GM19239 (cell line): ENCODE measurements at places on chromosomes 1 and 21.
A peak's percentile ranks its signal among the peaks of the same experiment; 100 is the strongest.

- no peak for DNase-seq
These were observed 32.2 kb downstream of the PSEN2 start for GRCh38 chr1:226902601-226903000.

- DNase-seq, result no peak
These were observed 17.3 kb upstream of the THEMIS2 start for GRCh38 chr1:27855085-27855484.

DNA sequence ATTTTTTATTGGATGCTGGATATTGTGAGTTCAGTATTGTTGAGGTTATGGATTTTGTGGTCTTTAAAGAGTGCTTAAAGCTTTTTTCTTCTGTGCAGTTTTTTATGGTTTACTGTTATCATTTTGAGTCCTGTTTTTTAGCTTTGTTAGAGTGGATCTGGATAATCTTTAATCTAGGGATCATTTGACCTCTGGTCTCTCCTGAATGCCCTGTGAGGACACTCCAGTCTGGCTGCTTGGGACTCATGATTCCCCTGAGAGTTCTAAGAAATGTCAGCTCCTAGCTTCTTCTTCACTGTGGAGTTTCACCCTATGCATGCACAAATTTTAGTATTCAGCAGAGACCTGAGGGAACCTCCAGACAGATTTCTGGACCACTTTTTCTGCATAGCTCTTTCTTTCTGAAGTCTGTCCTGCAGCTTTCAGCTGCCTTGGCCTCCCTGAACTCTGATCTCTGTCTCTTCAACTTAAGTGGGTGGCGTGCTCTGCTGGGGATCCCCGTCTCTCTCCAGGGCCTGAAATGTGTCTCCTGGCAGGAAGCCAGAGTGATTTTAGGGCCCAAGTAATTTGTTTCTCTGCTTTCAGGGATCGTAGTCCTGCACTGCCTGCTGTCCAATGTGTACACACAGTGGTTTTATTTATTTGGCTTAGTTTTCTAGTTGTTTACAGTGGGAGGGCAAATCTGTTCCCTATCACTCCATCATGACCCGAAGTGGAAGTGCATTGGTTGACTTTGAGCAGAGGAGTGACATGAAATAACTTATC lies 14.7 kb downstream of the PEX14 start:
- DNase-seq, result no peak

DNA sequence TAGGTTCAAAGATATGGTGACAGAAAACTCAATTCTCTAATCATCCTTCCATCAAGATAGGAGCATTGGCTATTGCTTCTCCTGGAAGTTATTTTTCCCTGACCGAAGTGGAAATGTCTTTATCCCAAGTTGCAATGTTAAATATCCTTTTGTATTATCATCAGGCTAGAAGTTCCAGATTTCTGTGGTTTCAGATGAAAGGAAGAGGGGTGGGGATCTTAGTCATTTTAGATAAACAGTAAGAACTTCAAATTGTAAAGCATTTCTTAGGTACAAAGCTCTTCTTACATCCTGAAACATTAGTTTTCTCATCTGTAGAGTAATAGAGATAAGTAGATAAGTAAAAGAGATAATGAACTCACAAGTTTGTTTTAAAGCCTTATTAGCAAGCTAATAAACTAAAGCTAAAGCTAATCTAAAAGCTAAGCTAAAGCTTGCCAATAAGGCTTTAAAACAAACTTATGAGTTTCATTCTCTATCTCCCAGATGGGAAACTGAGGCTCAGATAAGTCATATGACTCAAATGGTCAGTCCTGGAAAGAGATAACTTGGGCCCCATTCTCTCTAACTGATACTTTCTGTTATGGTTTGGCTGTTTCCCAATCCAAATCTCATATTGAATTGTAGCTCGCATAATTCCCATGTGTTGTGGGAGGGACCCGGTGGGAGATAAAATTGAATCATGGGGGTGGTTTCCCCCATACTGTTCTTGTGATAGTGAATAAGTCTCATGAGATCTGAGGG lies 99.2 kb upstream of the KCNK2 start:
- no peak for DNase-seq

DNA sequence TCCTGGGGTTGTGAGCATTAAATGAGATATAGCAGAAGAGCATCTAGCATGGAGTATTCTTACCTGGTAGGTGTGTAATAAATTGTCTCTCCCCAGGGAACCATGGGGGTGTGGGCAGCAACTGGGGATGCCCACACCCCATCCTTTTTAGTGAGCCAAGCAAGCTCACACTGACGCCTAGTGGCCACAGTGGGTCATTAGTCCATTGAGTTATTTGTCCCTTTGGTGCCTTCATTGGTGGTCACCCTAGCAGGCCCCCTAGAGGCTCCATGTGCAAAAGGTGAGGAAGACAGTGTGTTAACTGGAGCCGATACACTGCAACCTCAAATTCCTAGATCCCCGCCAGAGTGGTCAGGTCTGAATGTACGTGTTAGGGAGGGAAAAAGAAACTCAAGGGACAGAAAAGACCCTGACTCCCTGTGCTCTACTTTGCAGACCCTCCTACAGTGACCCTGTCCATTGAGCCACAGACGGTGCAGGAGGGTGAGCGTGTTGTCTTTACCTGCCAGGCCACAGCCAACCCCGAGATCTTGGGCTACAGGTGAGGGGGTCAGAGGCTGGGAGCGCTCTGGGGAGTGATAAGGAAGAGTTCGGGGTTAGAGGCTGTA lies 93.3 kb upstream of the CD1D start:
- peak; percentile 60 for DNase-seq

- DNase-seq, result no peak
These were observed 119.0 kb downstream of the PDE4B start for GRCh38 chr1:65911679-65912078.

GRCh38 chr1:234149217-234149616 lies 224.0 kb upstream of the COA6 start:
- no peak for DNase-seq

- no peak for DNase-seq
These were observed 263.8 kb downstream of the KCNT2 start for GRCh38 chr1:196344453-196344852.

- DNase-seq, result no peak
These were observed 66.1 kb downstream of the UCK2 start for GRCh38 chr1:165893507-165893906.

GRCh38 chr21:35428489-35428888 lies 379.4 kb upstream of the RUNX1 start:
- no peak for DNase-seq

DNA sequence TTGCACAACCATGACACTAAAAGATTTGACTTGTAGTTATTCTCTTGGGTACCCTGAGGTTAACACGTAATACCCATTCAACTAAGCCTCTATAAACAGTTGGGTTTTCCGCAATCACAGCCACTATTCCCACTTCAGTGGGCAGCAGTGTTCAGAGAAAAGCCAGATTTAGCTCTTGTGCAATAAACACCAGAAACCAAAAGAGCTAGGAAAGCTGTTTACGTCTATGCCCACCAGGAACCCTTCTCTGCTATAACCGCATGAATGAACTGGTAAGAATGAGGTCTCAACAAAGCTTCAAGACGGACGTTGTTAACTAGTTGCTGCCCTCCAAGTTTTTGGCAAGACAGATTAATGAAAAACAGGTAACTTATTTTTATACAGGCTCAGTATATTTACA lies 101.3 kb downstream of the SLC45A1 start:
- no peak for DNase-seq

GRCh38 chr1:197921235-197922069 lies 4.3 kb downstream of the LHX9 start:
- no peak for DNase-seq

DNA sequence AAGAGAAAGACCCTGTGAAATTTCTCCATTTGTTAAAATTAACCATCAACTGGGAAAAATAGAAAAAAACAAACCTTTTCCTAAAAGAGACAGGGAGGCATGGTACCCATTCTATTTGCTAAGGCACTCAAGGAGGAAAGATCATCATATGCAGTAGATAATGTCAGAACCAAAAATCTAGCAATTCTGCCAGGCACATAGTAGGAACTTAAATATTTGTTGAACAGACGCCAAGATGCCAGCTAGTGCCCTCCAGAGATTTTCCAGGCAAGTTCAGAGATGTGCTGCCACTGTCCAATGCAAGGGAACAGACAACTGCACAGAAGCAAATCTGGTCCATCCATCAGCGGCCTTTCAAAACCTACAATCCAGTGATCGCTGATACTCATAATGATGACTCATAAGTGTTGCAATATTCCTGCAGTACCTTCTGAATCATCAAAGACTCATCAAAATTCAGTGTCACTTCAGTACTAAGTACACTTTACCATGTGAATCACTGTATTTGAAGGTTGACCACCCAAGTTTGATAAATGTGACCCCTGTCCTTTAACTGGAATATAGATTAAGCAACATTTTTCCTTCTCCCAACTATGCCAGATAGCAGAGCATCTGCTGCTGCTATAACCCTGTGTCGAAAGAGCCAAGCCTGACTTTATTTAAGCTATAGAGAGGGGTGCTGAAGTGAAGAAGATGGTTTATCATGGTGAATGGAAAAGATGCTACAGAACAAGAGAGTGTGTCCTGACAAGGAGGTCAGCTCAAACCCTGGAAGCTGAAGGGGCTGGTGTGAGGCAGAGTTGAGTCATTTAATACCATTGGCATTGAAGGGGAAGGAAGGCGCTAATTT lies 99.1 kb downstream of the MT1HL1 start:
- DNase-seq, result no peak

- no peak for DNase-seq
These were observed 1.4 kb upstream of the F3 start for GRCh38 chr1:94543001-94543400.

GRCh38 chr1:27567146-27567526 lies 36.8 kb downstream of the AHDC1 start:
- DNase-seq, result no peak

GRCh38 chr21:31218830-31219608 lies 125.0 kb downstream of the TIAM1 start:
- no peak for DNase-seq

GRCh38 chr1:17066361-17067068 lies 12.7 kb upstream of the SDHB start:
- no peak for DNase-seq
